ENCODE measurements at places on chromosomes 11 and 22. TPM values are rescaled to one million over a fixed set of nuclear protein-coding genes. Genes with fewer than 3 reads are reported as not detected.

Gene OR5I1
- not detected for total RNA-seq

Gene C11orf52
- total RNA-seq = not detected

Gene KDM4E
- total RNA-seq = not detected

Gene TMEM151A
- not detected for total RNA-seq

Gene MYBPC3
- total RNA-seq = not detected

Gene SPTBN2
- total RNA-seq = not detected

Gene DNAJB7
- not detected for total RNA-seq

Gene PKDREJ
- total RNA-seq = 0.07 TPM

Gene TEF
- 3.8 TPM for total RNA-seq

Gene ANO5
- total RNA-seq = not detected

Gene JHY
- total RNA-seq = 0.59 TPM

Gene FGF19
- not detected for total RNA-seq

Gene OR52I1
- total RNA-seq = not detected

Gene SEZ6L
- not detected for total RNA-seq

Gene SLC25A18
- total RNA-seq = not detected

Gene USH1C
- not detected for total RNA-seq

Gene GLYAT
- total RNA-seq = not detected

Gene POLA2
- total RNA-seq = 80.9 TPM

Measured in natural killer cell treated with Interleukin-12 subunit alpha and Interleukin-12 subunit beta and Interleukin-15 and Interleukin-18, amount 100 ng/mL, for 72 hours (primary cell).